RPMI7951 (cell line): ENCODE measurements at places on chromosomes 1 and 21. TPM values are rescaled to one million over a fixed set of nuclear protein-coding genes. Genes with fewer than 3 reads are reported as not detected.

- DNase-seq = no peak
These were observed 10.0 kb upstream of the RCSD1 start for GRCh38 chr1:167620002-167620401.

GRCh38 chr1:203516184-203516583 is 22.2 kb downstream of the OPTC start:
- DNase-seq = no peak

- peak; percentile 55 for DNase-seq
These were observed 69.2 kb downstream of the FASLG start for GRCh38 chr1:172727956-172728603.

GRCh38 chr21:46118316-46119143 is 20.6 kb downstream of the COL6A2 start:
- DNase-seq = no peak

Gene CRP
- not detected in 2 replicates for total RNA-seq

- DNase-seq = no peak
These were observed 53.4 kb upstream of the PRKACB start for GRCh38 chr1:84090447-84091245.

DNA sequence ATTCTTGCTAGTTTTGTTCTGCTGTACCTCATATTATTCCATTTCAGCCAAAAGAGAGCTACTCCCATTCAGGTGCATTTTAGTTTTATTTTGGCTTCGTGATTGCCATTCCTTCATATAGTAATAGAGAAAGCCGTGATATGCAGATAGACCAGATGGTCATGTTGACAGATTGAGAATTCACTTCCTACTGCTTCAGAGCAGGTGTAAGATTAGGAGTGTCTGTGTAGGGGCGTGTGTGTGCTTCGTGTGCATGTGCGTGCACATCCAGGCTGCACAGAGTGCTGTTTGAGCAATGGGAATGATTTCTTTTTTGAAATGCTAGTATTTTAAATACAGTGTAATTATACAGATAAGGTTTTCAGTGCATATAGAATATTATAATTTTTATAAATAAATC is 10.3 kb downstream of the NFIA start:
- DNase-seq = no peak

DNA sequence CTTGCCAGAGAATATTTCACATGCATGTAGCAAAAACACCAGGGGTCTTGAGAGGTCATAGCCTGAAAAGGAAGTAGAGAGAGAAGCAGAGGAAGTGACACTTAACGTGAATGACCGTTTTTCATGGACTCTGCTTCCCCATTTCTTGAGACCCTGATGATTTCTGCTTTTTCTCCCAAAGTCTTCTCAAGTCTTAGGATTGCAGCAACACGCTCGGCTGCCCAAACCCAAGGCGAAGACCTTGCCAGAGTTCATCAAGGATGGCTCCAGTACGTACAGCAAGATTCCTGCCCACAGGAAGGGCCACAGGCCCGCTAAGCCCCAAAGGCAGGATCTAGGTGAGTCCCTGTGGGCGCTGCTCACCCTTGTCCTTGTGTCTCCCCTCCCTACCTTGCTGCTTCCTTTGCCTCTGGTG is 12.8 kb downstream of the THEMIS2 start:
- DNase-seq = no peak

Gene MTARC2
- total RNA-seq = 1.1 and 2.4 TPM in 2 replicates

- peak; percentile 16 for DNase-seq
These were observed 104.4 kb downstream of the CACHD1 start for GRCh38 chr1:64574301-64574700.

Gene ADAM30
- not detected in 2 replicates for total RNA-seq

GRCh38 chr1:58789996-58790660 is 6.3 kb upstream of the JUN start:
- DNase-seq = no peak

DNA sequence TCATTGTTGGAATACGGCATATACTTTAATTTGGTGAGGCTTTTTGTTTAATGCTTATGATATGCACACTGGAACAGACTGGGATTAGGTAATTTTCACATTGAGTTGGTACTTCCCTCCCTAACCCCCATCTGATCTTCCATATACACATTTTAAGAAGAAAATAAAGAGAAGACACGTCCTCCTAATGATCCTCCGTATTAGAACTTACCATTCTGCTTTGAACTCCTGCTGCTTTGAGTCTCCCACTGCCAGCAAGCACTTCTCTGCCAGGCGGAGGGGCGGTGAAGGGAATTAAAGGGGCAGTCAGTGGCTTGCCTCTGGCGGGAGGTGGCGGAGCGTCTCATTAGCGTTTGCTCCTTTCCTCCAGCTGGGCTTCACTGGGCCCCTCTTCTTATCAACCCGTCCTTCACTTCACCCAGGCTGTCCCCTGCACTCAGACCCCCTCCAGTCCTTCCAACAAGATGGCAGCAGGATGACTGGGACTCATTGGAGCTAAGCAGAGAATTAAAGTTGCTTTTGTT is 433.4 kb downstream of the KIF26B start:
- DNase-seq = no peak

Gene ZMYND12
- 0.12 and 1.7 TPM in 2 replicates for total RNA-seq

DNA sequence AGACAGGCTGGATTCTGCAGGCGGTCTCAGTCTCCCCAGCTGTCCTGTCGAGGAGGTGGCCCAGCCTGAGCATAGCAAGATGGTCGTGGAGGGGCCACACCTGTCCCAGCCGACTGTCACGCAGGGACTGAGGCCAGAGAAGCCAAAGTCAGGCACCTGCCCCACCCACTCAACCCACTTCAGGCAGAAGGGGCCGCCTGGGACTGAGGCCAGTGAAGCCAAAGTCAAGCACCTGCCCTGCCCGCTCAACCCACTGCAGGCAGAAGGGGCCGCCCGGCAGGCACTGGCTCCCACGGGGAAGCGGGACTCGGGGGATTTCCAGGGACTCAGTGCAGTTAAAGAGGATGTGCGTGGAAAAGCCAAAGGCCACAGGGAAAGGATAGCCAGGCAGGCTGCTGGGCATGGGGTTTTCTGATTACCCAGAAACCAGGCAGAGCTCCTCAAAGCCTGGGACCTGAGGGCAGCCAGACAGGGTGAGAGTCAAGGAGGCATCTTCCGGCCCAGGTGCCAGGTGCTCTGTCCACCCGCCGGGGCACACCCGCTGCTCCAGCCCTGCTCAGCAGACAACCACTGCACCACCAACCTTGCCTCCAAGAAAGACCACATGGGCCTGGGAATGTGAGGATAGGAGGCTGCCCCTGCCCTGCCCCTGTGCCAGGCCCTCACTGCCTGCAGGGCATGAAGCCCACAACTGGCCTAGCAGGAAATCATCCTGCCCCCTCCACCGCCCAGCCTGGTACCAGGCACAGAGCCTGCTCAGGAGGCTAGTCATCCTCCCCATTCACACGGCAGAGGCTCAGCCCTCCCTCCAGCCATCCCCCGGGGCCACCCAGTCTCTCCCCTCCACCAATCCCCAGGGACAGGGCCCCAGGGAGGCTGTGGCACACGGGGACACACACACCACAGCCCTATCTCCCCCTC is 41.0 kb downstream of the MEGF6 start:
- DNase-seq = no peak

- DNase-seq = peak; percentile 45
These were observed 3.3 kb upstream of the SNRPE start for GRCh38 chr1:203858055-203858454.

Gene MYOC
- not detected in 2 replicates for total RNA-seq

Gene IRF6
- total RNA-seq = 0.20 and 0.24 TPM in 2 replicates

Gene SPRR3
- total RNA-seq = not detected in 2 replicates

Gene SZRD1
- total RNA-seq = 77.1 and 91.3 TPM in 2 replicates

- no peak for DNase-seq
These were observed 883.4 kb upstream of the PRMT6 start for GRCh38 chr1:106173101-106173500.

DNA sequence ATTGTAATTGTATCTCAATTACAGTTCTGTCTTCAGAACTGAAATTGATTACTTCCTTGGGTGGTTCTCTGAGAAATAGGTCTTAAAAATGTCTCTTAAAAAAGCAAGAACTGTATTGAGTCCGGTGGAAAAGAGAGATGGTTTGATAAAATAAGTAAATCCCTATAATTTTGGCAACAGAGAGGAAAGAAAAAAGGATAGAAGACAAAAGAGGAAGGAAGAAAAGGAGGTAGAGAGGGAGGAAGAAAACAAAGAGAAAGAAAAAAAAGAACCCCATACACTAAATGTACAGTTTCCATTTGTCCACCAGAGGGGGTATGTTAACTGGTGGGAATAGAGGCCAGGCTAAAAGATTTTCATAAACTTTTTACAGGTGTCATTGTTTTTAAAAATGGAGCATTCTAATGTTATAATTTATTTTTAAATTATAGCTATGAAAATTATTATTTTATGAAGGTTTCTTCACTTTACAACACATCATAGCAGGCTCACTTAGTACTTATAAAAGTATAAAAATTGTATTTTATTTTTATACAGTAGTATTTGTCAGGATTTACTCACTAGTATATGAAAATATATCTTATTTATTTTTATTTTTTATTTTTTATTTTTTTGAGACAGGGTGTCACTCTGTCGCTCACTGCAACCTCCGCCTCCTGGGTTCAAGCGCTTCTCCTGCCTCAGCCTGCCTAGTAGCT is 2.1 kb upstream of the UBE2T start:
- peak; percentile 50 for DNase-seq

DNA sequence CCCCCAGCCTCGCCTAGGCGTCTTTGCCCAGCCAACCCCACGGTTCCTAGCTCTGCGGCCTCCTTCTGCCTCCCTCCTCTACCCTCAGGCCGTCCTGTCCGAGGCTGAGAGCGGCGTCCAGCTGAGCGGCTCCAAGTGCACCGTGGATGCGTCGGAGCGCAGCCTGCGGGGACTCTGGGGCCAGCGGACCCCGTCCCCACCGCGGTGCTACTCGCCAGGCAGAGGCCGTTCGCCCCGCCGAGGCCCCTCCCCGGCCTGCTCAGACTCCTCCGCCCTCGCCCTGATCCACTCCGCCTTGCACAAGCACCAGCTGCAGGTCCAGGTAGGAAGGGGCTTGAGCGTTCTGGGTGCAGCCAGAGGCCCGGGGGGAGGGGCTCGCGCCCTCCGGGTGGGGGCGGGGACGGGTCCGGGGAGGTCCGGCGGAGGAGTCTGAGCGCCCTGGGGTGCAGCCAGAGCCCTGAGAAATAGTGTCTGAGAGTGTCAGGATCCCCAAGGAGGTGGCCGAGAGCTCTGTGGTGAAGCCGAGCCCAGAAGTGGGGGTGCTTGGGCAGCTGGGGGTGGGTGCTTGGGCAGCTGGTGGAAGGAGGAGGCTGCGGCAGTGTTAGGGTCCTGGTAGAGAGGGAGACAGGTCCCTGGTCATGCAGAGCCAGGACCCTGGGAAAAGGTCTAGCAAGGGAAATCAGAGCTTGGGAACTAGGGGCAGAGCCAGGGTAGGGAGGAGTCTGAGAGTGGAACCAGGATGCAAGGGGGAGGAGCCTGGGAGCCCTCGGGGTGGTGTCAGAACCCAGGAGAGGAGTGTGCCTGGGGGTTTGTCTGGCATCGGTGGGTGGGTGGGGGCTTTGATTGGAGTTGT is 3.2 kb upstream of the NBPF3 start:
- DNase-seq = no peak
